CD4-positive, alpha-beta T cell treated with Interleukin-4 for 4 hours (primary cell): ENCODE measurements at places on chromosomes 13 and 19.

DNA sequence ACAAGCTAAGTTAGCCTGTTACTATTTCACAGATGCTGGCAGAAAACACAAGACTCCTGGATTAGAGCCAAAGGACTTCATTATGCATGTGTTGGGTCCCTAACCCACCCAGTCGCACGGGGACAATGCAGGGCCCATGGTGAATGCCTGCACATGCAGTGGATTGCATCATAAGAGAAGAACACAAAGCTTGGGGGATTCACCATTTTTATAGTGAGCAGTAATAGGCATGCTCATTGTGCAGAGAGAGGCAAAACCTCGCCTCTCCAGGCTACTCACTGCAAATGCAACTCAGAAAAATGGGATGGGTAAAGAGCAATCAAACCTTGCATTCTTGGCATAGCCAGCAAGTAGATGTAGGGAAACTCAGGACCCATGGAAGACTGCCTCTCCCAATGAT lies 115.8 kb downstream of the DIAPH3 start:
- DNase-seq, result no peak

- DNase-seq, result no peak
These were observed 127.8 kb upstream of the SPACA7 start for GRCh38 chr13:112248406-112248760.

- no peak for DNase-seq
These were observed 1.8 kb downstream of the KMT2B start for GRCh38 chr19:35719402-35720162.

DNA sequence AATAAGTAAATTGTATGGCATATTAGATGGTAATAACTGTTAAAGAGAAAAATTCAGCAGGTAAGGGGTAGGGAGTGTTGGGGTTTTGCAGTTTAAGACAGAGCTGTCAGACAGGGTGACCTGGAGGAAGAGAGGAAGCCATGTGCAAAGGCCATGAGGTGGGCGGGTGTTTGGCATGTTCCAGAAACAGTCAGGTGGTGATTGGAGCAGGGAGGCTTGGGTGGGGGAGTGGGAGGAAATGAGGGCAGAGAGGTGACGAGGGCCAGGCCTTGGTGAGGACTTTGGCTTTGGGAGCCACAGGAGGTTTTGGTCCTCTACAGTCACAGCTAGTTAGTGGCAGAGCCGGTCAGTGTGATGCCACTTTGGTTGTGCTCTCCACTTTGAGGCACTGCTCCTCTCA lies 20.1 kb downstream of the RYR1 start:
- DNase-seq, result no peak

DNA sequence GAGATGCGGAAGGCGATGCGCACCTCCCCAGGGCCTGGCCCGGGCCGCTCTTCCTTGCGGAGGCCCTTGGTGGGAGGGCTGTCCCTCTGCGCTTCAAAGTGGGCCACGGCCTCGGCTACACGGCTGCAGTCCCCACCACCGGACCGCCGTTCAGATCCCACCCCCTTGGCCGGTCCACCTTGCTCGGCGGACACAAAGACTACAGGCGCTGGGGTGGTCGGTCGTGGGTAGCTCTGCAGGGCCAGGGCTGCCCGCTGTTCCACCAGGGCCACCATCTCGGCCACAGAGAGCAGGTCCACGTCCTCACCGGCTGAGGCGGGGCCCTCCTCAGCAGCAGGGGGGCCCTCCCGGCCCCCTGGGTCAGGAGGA lies 18.0 kb downstream of the FBXO46 start:
- no peak for DNase-seq

DNA sequence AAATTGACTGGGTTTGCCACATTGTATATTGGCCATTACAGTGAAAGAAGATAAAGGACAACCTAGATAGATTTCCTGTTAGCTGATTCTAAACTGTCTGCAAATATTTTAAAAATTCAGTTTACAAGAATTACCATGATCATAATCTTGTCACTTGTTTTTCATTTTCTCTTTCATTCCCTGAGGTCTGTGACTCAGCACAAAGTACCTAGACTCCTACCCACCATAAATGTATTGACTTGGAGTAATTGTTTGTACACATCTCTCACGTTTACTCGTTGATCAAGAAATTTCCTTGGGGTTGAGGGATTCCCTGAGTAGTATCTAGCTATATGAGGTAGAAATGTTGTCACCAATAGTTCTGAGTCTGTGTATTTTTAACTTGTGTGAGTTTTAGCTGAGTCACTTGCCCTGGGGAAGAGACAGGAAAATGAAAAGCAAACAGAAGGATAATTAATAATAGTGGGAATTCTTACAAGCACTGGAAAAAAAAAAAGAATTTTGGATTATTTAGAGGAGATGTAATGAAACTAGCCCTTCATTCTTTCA lies 299.2 kb upstream of the DACH1 start:
- DNase-seq, result no peak

GRCh38 chr13:72864142-72865011 lies 82.4 kb downstream of the PIBF1 start:
- no peak for DNase-seq

- peak; percentile 88 for DNase-seq
These were observed 9.7 kb upstream of the LYPD3 start for GRCh38 chr19:43474986-43475705.

- no peak for DNase-seq
These were observed 489 bp upstream of the ZNF653 start for GRCh38 chr19:11506101-11506555.

DNA sequence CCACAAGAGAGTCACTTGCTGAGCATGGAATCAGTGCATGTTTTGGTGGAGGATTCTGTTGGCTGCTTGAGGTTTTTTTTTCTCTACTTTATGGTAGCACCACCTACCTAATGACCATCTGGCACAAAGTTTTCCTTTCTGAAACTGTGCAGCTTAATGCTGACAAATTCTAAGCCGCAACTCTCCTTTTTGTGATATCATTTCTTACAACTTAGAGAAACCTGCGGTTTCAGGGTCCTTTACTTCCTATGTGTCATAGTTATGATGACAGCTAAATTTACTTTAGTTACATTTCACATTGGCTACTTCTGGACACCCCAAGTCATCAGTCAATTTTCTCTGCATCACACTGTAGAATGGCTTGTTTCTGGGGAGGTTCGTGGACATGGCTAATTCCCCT lies 115.4 kb upstream of the TMTC4 start:
- DNase-seq, result no peak

DNA sequence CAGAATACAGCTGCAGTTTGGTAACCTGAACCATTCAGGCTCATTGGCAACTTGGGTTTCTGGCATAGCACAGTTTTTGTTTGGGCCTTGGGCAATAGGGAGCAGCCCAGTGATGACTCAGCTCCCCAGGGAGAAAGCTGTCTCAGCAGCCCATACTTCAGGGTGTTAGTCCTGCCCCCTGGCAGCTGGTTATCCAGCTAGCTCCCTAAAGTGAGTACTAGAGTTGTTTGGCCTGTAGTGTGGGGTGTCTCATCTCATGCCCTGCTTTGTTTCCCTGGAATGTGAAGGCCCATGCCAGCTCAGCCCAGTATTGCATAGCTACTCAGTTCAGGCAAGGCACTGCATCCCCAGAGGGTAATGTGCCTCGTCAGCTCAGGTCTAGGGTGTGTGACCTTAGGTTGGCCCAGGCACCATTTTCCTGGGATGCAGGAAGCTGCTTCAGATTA lies 18.2 kb upstream of the ZNF543 start:
- no peak for DNase-seq

GRCh38 chr13:113117911-113118260 lies 4.7 kb upstream of the F10 start:
- no peak for DNase-seq

DNA sequence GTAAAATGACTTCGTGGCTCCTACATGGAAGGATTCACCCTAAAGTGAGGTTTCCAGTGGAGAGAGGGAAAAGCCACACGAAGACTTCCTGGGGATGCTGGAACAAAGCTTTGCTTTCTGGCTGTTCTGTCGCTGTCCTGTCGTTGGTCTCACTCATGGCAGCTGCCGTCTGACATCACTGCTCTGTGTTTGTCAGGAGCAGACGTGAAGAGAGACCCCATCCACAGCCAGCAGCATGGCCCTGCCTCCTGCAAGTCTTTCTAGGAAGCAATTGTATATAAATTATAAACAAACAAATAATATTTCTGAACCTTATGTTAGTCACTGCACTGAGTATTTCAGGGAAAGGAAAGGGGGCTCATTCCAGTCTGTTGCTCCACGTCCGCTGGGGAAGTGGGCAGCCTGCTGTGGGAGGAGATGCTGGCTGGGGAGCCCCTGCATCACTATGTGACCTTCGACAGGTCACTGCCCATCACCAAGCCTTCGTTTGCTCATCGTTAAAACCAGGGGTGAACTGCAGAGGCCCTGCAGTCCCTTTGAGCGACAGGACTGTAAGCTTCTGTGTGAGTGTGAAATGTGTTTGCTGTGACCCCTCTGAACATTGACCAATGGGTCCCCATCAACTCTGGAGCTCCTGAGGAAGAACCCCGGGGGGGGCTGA lies 151.0 kb downstream of the DCT start:
- DNase-seq, result no peak

DNA sequence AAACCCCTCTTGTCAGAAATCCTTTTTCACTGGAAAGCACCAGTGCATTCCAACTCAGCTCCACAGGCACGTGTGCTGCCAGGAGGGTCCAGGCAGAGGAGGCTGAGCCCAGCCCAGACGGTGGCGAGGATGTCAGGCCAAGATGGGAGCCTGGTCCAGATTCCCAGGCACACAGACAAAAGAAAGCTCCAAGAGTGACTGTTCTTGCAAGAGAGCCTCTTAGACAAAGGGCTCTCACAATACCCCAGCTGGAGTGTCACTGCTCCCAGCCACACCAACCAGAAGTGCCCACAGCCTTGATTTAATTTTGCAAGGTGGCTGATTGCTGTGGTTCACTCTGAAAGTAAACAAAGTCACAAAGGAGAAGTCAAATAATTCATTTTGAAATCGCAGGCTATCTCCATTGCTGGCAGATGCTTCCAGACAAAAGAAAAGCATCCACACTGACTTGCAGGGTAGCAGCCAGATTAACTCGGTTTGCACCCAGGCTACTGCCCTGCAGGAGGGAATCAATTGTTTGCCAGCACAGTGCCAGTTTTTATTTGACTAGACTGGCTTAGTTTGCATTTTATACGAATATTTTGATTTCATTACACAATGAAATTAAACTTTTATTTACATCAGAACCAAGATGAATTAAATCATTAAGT lies 95.1 kb downstream of the RAB20 start:
- no peak for DNase-seq

GRCh38 chr19:47350630-47351029 lies 1.5 kb downstream of the DHX34 start:
- no peak for DNase-seq
